ENCODE measurements at places on chromosomes 7 and 10. TPM values are rescaled to one million over a fixed set of nuclear protein-coding genes. Genes with fewer than 3 reads are reported as not detected.

DNA sequence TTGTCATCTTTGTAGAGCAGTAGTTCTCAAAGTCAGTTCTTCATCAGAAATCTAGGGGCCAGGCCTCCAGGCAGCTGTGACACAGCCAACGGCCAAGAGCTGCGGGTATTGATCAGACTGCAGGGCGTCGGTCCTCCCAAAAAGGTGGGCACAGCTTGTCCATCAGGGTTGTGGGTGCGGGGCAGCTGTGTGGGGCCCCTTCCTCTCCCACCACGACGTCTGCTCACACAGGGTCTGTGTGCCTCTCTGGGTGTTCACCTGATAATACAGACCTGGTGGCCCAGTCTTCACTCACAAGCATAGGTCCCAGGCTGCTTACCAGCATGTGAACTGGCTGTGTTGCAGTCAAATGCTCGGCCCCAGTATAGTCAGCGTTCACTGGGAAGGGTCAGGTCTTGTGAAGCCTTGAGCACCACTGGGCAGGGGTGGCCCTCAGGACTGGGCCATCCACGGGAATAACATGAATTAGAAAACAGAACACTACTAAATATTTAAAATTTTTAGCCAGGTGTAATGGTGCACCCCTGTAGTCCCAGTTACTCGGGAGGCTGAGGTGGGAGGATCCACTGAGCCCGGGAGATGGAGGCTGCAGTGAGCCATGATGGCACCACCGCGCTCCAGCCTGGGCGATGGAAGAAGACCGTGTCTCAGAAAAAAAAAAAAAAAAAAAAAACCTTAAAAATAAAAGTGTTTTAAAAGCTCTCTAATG lies 102.8 kb upstream of the DIP2C start:
- H3K36me3 ChIP-seq, result no peaks in the 10 kb centered on the region
- DNase-seq, result peak; percentile 4
- peaks cover 15% of the 10 kb centered on the region for H3K4me1 ChIP-seq
- H3K27me3 ChIP-seq, result no peaks in the 10 kb centered on the region
- no peak overlapping the region for H3K27ac ChIP-seq

DNA sequence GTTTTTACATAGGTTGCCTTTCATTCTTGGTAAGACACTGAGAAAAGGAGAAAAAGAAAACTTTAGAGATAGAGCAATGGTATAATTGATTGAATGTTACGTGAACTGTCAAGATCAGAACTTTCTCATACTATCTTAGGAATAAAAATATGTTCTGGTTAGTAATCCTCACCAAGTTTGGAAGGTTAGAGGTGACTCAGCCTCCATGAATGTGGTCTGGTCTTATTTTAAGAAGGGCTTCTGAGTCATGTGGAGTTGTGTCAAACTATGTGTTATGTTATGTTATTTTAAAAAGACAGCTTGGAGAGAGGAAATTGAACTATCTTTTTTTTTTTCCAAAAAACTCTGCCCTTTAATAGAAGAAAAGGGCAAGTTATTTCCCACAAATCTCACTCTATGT lies 458.6 kb upstream of the KLF6 start:
- H3K4me1 ChIP-seq, result peaks cover 11% of the 10 kb centered on the region
- no peaks in the 10 kb centered on the region for H3K36me3 ChIP-seq
- peak overlapping the region; percentile 10 for H3K4me3 ChIP-seq
- peak; percentile 45 for DNase-seq
- peak overlapping the region; percentile 76 for H3K27ac ChIP-seq

GPR85 gene
- not detected for total RNA-seq

DNA sequence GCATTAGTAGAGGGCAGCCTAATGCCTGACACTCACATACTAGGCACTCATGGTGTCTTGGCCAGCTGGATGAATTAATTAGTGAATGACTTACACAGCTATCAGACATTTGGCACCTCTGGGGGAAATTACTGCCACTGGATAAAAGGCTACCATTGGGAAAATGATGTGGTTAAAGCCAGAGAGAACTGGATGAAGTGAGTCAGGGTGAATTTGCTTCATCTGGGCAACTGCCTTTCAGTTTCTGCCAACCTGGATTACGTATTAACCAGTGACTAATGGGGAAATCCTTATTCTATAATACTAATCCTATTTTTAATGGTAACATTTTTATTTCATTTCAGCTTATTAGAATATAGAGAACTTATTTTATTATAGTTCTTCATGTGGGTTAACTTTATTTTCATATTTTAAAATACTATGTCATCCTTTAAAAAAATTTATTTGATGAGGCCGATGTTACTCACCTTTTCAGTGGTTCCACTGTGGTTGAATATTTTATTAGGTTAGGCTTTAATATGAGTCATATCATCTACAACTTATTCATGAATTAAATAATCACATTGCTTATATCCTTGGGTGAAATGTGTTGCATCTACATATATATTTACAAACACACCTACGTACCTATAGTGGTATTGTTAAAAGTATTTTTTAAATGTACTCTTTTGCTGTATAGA lies 85.6 kb upstream of the CAPZA2 start:
- peaks cover 41% of the 10 kb centered on the region for H3K4me1 ChIP-seq
- H3K27ac ChIP-seq, result peak overlapping the region; percentile 62
- H3K4me3 ChIP-seq, result no peak overlapping the region
- peaks cover 32% of the 10 kb centered on the region for H3K36me3 ChIP-seq
- DNase-seq, result no peak

PNLIP gene
- not detected for total RNA-seq

DNA sequence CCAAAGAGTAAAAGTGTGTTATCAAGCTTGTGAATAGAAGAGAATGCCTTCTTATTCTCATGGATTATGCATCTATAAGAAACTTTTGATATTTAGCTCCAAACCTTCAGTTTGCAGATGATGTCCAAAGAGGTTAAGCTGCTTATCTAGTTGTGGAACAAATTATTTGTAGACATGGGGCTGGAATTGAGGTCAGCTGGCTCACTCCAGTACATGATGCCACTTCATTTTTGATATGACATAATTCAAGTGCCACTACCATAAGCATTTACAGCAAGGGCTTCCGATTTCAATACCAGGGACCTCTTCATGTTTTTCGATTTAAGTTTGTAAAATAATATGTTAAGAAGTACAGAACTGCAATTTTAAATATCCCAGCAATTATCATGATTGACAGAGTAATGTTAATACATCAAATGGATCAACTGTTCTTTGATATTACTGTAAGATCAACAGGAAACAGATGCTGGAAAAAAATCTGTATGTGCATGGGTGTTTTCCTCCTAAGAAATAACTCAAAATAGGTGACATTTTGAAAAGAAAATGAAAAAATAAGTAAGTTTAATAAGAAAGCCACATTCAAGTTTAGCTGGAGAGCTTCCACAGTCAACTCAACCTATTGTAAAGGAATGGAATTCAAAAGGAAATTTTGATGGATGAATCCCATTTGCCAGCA lies 12.7 kb downstream of the FAM3C start:
- DNase-seq, result no peak
- H3K36me3 ChIP-seq, result no peaks in the 10 kb centered on the region
- H3K27ac ChIP-seq, result no peak overlapping the region
- H3K4me1 ChIP-seq, result peaks cover 13% of the 10 kb centered on the region
- H3K27me3 ChIP-seq, result no peaks in the 10 kb centered on the region
- H3K4me3 ChIP-seq, result no peak overlapping the region

GRCh38 chr7:155213955-155214740 lies 83.5 kb upstream of the INSIG1 start:
- no peaks in the 10 kb centered on the region for H3K36me3 ChIP-seq
- DNase-seq, result no peak
- no peaks in the 10 kb centered on the region for H3K27me3 ChIP-seq
- H3K27ac ChIP-seq, result no peak overlapping the region
- peak overlapping the region; percentile 38 for H3K4me3 ChIP-seq

DNA sequence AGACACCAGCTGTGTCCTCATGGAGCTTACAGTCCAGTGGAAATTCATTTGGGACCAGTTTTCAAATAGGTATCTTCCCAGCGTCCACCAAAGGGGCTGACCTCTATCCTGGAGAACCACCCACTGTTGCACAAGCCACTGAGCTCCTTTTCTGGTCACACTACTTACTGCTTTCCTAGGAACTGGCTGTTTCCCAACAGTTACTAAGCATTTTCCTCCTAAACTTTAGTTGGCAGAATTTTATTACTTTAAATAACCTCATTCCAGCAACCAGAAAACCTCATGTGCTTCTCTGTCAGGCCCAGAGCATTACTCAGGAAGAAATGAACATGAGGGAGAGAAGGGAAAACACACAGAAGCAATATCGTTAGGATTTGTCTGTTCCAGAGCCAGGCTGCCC lies 183.1 kb downstream of the GPAM start:
- H3K27ac ChIP-seq, result no peak overlapping the region
- H3K27me3 ChIP-seq, result no peaks in the 10 kb centered on the region
- no peaks in the 10 kb centered on the region for H3K36me3 ChIP-seq
- H3K4me1 ChIP-seq, result no peaks in the 10 kb centered on the region

NPC1L1 gene
- total RNA-seq, result 0.04 TPM

DNA sequence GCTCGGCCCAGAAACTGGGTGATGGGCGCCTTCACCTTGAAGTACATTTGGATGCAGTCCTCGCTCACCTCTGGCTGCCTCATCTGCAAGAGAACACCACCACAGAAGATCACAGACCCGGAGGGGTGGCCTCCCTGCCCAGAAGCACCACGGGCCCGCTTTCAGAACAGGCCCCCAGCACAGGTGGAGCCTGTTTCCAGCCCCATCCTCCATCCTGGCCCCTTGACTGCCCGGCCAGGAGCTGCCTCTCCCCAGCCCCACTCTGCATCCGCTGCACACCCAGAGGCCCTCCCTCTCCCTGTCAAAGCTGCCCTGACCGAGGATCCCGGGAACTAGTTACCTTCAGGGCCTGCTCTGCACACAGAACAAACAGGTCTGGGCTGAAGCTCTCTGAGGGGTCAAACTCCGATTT lies 724 bp downstream of the CFAP46 start:
- H3K36me3 ChIP-seq, result no peaks in the 10 kb centered on the region
- H3K27me3 ChIP-seq, result peaks cover 24% of the 10 kb centered on the region
- H3K4me3 ChIP-seq, result peak overlapping the region; percentile 62
- DNase-seq, result no peak
- no peak overlapping the region for H3K27ac ChIP-seq

SPDYE5 gene
- not detected for total RNA-seq

GRCh38 chr10:120174491-120174890 lies 282.0 kb downstream of the SEC23IP start:
- no peaks in the 10 kb centered on the region for H3K4me1 ChIP-seq
- DNase-seq, result no peak
- no peak overlapping the region for H3K4me3 ChIP-seq
- no peaks in the 10 kb centered on the region for H3K27me3 ChIP-seq

- no peak overlapping the region for H3K4me3 ChIP-seq
- H3K4me1 ChIP-seq, result peaks cover 5% of the 10 kb centered on the region
- H3K27ac ChIP-seq, result no peak overlapping the region
- DNase-seq, result no peak
- no peaks in the 10 kb centered on the region for H3K27me3 ChIP-seq
Measured at GRCh38 chr7:150400008-150400787, 21.1 kb downstream of the ZNF775 start.

GRCh38 chr10:124099604-124100003 lies 6.2 kb upstream of the CHST15 start:
- DNase-seq, result no peak
- H3K27me3 ChIP-seq, result no peaks in the 10 kb centered on the region
- peaks cover 8% of the 10 kb centered on the region for H3K4me1 ChIP-seq
- H3K36me3 ChIP-seq, result no peaks in the 10 kb centered on the region

TMEM196 gene
- total RNA-seq, result not detected

OR2A42 gene
- total RNA-seq, result not detected

CSGALNACT2 gene
- total RNA-seq, result 15.7 TPM

CAMK1D gene
- 2.2 TPM for total RNA-seq

- no peak overlapping the region for H3K4me3 ChIP-seq
- H3K36me3 ChIP-seq, result no peaks in the 10 kb centered on the region
- H3K27ac ChIP-seq, result peak overlapping the region; percentile 5
- no peaks in the 10 kb centered on the region for H3K27me3 ChIP-seq
- no peak for DNase-seq
Measured at GRCh38 chr7:150464962-150465361, 14.5 kb downstream of the GIMAP8 start.

DNA sequence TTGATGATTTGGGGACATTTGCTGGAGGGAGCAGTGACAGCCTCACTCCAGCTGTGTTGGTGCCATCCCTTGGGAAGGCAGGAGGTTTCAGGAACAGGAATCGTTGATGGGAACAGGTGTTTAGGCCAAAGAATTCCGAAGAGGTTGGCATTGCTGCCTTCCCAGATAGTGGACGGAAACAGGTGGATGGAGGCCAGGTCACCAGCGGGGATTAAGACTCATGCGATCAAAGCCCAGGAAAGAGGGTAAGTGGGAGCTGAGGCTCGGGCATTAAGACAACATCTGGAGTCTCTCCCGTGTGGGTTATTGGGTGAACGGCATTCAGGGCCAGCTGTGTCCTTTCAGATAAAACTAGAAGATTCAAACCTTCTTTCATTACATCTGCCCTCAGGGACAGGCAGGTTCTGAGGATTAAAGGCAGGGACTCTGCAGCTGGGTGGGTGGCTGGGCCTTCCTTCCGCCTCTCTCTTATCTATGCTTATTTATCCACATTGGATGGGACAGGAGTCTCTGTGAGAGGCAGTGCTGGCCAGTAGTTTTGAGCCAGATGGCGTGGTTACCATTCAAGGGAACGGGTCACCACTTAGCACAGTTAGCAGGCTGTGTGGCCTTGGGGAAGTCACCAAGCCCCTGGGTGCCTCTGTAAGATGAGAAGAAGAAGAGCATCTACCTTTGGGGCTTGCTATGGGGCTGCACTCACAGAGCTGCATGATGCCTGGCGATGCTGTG lies 67.6 kb downstream of the INSIG1 start:
- H3K36me3 ChIP-seq, result no peaks in the 10 kb centered on the region
- H3K27ac ChIP-seq, result no peak overlapping the region
- no peaks in the 10 kb centered on the region for H3K4me1 ChIP-seq
- no peak for DNase-seq
- peaks cover 29% of the 10 kb centered on the region for H3K27me3 ChIP-seq

GRCh38 chr7:37961251-37961650 lies 40.8 kb downstream of the EPDR1 start:
- H3K4me3 ChIP-seq, result no peak overlapping the region
- no peaks in the 10 kb centered on the region for H3K4me1 ChIP-seq
- no peaks in the 10 kb centered on the region for H3K36me3 ChIP-seq
- H3K27ac ChIP-seq, result no peak overlapping the region

DNA sequence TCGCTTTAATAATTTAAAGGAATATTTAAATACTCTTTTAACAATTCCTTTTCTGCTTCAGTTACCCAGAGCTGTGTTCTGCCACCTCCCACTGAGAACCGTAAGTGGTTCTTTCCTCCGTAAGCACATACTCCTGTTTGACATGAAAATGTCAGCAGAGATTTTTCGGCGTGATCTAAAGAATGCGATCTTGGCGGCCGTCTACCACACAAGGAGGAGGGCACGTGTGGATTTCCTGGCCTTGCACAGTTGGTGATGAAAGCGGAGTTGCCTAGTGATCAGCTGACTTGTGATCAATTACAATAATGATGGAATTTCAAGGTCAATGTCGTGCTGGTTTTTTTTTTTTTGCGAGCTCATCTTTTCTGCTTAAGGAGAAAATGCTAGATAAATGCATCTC lies 35.6 kb upstream of the INSIG1 start:
- no peak for DNase-seq
- H3K27me3 ChIP-seq, result no peaks in the 10 kb centered on the region
- no peaks in the 10 kb centered on the region for H3K36me3 ChIP-seq

MYL10 gene
- total RNA-seq, result 6.3 TPM

SEMA3E gene
- total RNA-seq, result 0.32 TPM

LFNG gene
- 1.7 TPM for total RNA-seq
